ENCODE measurements at places on chromosomes 3 and 15.

DNA sequence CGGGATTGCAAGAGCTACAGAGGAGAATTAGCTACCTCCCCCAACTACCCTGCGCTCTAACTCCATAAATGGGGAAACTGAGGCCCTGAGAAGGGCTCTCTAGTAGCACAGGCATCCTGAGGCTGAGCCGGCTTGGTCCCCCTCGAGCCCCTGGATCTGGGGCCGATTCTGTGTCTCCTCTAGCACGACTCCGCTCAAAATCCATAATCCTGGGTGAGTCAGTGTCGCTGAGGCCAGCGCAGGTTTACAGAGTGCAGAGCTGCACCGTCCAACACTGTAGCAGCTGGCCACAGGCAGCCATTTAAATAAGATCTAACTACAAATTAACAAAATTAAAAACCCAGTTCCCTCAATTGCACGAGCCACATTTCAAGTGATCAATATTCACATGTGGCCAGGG lies 10.8 kb downstream of the GATA2 start:
- no peak for DNase-seq

GRCh38 chr3:45199837-45200648 lies 26.0 kb downstream of the TMEM158 start:
- no peak for DNase-seq

GRCh38 chr15:88654430-88655102 lies 15.8 kb downstream of the ISG20 start:
- no peak for DNase-seq

DNA sequence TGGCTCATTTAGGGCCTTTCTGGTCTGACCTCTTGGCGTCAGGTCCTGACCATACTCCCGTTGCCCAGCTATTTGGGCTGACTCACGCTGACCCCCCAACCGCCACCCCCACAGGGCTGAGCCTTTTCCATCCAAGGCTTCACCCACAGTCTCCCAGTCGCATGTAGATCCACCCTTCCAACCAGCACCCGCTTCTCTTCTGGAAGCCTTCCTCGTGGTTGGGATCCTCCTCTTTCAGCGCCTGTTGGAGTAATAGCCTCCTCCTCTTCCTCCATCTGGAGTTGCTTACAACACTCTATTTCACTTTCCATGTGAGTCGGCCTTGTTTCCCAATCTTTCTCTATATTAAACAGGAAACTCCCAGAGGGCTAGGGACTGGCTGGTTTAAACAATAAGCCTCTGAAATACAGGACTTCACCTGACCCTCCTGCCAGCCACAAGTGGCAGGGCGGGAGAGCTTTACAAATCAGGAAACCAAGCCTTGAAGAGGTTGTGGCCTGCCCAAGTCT lies 2.1 kb upstream of the ALAS1 start:
- DNase-seq = no peak

GRCh38 chr3:87828046-87828445 lies 230.8 kb downstream of the CGGBP1 start:
- DNase-seq = no peak

DNA sequence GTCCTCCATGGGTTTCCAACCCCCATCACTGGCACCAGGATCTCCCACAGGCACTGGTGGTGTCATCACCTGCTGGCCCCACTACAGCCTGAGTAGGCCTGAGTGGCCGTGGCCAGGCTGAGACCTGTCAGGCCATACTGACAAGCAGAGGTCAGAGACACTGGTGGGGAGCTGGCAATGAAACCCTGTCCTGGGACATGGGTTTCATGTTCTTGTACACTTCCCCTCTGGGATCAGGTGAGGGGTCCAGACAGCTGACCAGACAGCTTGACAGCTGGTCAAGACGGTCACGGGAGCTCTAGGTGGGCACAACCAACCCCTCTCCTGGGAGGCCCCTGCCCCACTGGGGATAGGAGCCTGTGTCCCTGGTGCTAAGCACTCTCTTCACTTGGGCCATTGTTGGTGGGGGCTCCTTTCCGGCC lies 13.1 kb downstream of the ZBTB47 start:
- DNase-seq = no peak

GRCh38 chr15:40549894-40550293 lies 14.9 kb downstream of the CCDC32 start:
- DNase-seq = no peak

DNA sequence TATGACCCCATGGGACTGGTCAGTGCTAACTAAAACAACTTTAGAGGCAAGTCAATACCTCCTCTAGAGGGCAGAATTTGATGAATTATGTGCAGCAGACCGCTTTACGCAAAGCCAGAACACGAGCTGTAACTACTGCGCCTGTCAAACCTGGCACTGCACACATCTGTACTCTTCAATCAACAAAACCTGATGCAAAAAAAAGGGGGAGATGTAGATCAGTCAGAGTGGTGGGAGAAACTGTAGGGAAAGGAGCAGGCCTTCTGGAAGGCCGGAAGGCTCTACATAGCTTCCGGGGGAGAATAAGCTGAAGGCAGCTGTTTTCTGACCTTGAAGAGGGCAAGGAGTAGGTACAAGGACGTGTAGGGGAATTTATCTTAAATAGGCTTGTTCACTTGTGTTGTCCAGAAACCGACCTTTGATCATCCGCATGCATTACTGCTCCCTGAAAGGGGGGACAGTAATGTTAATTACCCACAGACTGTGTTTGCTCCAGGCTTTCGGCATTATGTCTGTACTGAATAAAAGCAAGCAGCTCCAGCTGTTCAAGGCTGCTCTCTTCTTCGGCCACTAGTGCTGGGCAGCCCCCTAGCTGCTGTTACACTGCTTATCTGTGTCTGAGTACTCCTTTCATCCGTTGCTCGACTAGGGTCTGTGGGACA lies 41.0 kb downstream of the GPR160 start:
- DNase-seq = no peak

DNA sequence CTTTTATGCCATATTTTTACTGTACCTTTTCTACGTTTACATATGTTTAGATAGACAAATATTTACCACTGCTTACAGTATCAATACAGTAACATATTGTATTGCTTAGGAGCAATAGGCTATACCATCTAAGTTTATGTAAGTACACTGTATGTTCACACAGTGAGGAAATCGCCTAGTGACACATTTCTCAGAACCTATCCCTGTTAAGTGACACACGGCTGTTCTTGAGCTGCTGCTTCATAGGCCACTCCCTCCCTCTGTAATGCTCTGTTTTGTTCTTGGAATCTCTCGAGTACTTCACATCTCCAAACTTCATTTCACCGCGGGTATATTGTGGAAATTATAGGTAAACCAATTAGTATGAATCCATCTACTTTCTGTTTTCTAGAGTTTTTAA lies 13.4 kb upstream of the SELENOT start:
- no peak for DNase-seq

GRCh38 chr3:39126532-39127071 lies 19.1 kb downstream of the TTC21A start:
- no peak for DNase-seq

DNA sequence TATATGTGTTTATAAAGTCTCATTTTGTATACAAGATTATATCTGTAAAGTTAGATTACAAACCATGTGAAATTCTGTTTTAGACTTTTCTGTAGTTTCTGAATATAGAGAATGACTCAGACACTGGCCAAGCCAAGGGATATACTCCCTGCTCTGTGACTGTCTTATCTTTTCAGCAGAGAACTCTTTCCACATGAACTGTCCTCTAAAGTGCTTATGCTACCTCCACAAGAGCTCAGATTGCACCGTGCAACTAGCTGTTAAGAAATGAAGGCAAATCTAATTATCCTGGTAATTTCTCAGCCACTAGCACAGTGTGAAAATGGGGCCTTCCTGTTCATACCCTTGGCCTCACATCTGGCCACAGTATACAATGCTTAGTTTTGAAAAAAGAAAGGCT lies 44.3 kb upstream of the CPNE4 start:
- DNase-seq = no peak

DNA sequence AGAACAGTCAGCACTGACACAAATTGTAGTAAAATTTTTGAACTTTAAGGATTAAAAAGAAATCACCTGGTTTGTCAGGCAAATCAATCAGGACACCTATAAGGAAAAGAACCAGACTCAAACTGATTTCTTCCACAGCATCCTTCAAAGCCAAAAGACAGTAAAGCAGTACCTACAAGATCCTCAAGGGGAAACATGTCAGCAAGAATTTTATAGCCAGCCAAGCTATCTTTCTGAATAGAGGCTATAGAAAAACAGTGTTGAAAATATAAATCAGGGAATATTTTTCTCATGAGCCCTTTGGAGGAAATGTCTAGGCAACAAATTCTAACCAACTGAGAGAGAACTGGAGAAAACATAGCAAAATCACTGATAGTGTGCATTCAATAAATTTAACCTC lies 301.4 kb upstream of the UBE2E2 start:
- no peak for DNase-seq

DNA sequence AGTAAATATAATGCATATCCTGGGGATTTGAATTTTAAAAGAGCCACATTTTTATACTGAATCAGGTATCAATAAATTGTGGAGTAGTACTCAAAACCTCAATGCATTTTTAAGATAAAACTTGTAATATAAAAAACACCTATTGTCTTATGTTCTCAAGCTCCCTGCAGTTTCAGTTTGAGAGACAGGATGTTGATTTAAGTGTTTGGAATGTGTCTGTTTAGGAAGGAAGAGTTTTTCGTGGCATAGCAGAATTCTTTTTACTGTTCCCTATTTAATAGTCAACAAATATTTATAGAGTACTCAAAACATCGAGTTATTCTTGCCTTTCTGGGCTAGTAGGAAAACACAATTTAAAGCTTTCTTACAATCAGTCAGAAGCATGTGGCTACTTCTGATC lies 146.1 kb upstream of the BCHE start:
- no peak for DNase-seq

DNA sequence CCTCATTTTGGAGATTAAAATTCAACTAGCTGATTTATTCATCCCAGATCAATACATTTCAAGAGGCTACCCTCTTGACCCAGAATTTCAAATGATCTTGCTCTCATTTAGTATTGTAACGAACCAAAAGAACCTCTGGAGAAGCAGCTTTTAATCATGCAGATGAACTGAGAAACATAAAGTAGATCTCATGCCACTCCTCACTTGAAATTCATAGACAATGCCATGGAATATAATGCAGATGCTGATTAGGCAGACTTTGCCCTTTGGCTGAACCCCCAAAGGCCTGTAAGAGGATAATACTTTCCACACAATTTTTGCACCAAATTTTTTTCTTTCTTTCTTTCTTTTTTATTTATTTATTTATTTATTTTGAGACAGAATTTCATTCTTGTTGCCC lies 358.3 kb downstream of the NEK10 start:
- no peak for DNase-seq

DNA sequence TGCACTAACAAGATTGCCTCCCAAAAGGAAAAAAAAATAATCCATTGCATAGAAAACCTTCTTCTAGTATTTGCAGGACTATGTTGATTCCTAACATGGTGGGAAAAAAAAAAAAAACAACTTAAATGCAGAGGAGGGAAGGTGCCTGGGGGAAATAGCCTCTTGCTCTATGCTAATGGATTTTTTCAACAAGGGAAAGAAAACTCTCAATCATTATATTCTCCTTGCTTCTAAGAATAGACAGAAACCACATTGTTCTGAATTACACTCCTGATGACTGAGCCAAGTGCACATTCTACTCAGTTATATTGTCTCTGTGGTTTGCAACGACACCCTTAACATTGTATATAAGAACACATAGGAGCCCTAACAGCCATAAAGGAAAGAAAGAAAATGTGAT lies 760.2 kb downstream of the NAALADL2 start:
- no peak for DNase-seq

GRCh38 chr15:25095179-25095578 lies 140.4 kb downstream of the SNRPN start:
- no peak for DNase-seq

DNA sequence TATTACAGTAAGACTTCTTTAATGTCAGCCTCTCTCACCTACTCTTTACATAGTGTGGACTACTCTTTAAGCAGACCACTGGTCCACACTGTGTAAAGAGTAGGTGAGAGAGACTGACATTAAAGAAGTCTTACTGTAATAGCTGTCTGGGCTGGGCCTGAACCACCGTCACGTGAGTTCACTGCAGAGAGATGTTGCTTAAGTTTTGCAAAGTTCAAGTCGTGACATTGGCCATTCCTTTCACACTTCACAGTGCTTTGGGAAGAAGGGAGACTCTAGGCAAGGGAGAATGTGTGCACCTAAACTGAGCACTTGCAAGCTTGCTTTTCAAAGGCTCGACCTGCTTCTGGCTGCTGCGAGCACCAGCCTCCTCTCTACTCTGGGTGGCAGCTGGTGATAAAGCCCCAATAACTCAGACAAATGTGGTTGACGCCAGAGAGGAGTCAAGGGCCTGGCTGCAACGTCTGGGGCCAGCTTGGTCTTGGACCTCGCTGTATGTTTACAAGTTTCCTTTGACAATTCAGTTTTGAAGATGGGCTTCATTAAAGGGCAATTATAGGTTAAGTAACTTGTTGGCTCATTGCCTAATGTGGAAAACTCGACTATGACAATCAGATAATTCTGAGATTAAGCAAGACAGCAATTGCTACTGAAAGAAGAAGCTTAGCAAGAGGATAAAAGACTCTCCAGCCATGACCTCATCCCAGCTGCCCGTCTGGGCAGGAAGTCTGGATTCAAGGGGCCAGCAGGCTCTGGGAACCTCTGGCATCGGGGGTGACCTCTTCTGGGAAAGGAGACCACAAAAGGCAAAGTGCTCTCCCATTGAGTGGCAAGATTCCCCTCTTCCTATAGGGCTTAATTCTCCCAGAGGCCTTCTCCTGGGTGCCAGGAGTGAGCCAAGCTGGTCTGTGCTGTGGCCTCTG lies 242.1 kb upstream of the TLE3 start:
- DNase-seq = no peak

DNA sequence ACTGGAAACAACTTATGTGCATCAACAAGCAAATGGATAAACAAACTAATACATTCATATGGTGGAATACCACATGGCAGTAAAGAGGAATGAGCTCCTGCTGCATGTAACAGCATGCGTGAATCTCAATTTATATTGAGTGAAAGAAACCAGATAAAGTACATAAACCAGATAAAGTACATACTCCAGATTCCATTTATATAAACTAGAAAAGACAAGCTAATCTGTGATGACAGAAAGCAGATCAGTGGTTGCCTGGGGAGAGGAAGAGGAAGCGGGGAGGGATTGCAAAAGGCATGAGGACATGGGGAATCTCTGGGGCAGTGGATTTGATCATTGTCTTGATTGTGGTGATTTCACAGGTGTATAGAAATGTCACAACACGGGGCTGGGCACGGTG lies 34.2 kb downstream of the LIMD1 start:
- DNase-seq = no peak

DNA sequence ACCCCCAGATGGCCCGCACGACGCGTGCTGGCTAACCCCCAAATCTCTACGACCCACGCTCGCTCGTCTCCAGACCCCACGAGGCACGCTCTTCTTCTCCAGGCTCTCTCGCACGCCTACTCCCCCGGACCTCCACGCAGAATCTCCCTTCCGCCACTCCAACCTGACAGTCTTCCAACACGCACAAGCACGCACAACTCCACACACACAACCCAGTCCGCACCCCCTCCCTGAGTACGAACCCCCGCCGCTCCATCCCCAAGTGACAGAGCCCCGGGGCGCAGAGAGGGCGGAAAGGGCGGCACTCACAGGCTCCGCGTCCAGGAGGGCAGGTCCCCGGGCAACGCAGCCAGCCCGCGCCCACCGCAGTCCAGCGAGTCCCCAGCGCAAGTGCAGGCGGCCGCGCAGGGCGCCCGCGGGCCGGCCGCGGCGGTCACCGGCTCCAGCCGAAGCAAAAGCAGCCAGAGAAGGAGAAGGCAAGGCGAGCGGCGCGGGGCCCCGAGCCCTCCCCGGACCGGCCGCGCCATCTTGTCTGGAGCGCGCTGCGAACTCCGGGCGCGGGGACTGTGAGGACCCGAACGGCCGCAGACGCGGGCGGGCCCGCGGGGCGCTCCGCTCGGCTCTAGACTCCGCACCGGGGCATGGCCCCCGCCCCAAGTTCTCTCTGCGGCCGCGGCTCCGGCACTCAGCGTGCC lies 794 bp downstream of the LRIG1 start:
- DNase-seq = no peak

All from activated naive CD8-positive, alpha-beta T cell treated with anti-CD3 and anti-CD28 coated beads, Interleukin-2, amount 50 U/mL, for 16 hours (primary cell).